Uterine smooth muscle cell (primary cell): ENCODE measurements at places on chromosomes 2 and 18. TPM values are rescaled to one million over a fixed set of nuclear protein-coding genes. Genes with fewer than 3 reads are reported as not detected.

Gene RGPD3
- total RNA-seq: 0.33 and 0.37 TPM in 2 replicates

Gene RBM45
- total RNA-seq: 25.8 and 26.7 TPM in 2 replicates

Gene OTOS
- total RNA-seq: not detected in 2 replicates

Gene TTC31
- total RNA-seq: 24.4 and 26.9 TPM in 2 replicates

Gene STARD6
- total RNA-seq: not detected in 2 replicates

Gene FEV
- total RNA-seq: not detected in 2 replicates

Gene ANKRD30BL
- total RNA-seq: not detected in 2 replicates

Gene CLEC4F
- not detected in 2 replicates for total RNA-seq

Gene POTEF
- 0.22 TPM in 1 of 2 replicates, not detected in the other for total RNA-seq

Gene ZNF892
- 4.5 and 6.6 TPM in 2 replicates for total RNA-seq

Gene DSG4
- not detected in 2 replicates for total RNA-seq

Gene NT5DC4
- total RNA-seq: 0.11 TPM in 1 of 2 replicates, not detected in the other

Gene ITPRIPL1
- total RNA-seq: 5.1 and 5.9 TPM in 2 replicates

Gene ESPNL
- 4.5 and 9.2 TPM in 2 replicates for total RNA-seq

Gene LINC00305
- total RNA-seq: not detected in 2 replicates

Gene STK39
- 21.0 and 29.4 TPM in 2 replicates for total RNA-seq

Gene CCDC178
- total RNA-seq: 0.50 and 2.7 TPM in 2 replicates

Gene PREB
- 46.4 and 50.0 TPM in 2 replicates for total RNA-seq

Gene SERPINB4
- total RNA-seq: not detected in 2 replicates

Gene PECR
- total RNA-seq: 21.4 and 27.7 TPM in 2 replicates

Gene THOC1
- total RNA-seq: 46.2 and 57.3 TPM in 2 replicates

Gene CUL3
- total RNA-seq: 63.0 and 68.5 TPM in 2 replicates

Gene NTSR2
- not detected in 2 replicates for total RNA-seq

Gene COX5B
- total RNA-seq: 191 and 262 TPM in 2 replicates
